ENCODE measurements at places on chromosomes 2 and 18.
A peak's percentile ranks its signal among the peaks of the same experiment; 100 is the strongest.

DNA sequence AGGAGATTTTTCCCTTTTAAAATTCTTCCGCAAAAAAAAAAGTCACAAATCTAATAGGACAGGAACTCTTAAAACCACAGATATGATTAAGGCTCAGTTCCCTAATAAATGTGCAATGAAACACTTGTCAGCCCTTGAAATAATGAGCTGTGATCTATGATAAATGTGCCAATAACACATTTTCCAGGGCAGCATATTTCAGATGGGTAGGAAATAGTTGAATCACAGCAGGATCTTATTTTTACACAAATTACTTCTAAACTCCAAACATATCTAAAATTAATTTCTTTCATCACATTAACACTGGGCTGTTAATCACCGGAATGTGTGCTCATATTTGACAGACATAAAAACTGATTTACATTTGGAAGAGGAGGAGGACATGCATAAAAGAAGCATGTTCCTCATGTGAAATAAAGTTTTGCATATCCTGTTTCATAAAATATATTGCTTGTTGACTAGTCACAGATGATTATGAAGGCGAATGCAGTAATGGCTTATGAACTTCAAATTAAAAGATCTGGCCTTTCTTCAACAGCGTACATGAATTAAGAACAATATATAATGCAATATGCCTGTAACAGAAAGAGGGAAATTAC lies 281.4 kb downstream of the PAX3 start:
- no peak for DNase-seq

DNA sequence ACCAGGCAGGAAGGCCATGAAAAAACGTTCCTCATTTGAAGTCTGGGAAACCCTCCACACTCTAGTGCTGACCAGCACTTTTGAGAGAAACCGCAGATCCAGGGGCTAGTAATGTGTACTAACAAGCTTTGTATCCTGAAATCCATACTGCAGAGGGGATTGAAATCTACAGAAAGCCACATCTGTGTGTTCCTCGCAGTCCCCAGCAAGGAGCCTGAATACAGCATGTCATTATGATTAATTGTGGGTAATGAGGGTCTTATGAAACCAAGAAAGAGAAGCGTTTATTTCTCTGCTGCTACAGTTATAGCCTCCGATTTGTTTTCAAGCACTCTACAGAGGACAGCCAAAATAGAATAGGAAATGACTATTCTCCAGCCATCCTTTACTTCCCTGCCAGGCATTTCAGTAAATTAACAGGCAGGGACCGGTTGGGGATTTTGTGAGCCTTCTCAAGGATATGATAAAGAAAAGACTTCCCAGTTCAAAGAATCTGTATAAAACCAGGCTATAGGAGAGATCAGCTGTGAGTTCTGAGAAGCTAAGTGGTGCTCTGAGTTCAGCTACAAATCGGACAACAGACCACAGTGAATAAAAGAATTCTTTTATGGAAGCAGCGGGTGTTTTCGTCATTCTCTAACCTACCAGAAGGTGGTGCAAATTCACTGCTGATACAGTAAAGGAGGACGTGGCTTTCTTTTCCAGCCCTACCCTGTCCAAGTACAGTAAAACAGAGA lies 133.4 kb downstream of the INSIG2 start:
- DNase-seq = no peak

DNA sequence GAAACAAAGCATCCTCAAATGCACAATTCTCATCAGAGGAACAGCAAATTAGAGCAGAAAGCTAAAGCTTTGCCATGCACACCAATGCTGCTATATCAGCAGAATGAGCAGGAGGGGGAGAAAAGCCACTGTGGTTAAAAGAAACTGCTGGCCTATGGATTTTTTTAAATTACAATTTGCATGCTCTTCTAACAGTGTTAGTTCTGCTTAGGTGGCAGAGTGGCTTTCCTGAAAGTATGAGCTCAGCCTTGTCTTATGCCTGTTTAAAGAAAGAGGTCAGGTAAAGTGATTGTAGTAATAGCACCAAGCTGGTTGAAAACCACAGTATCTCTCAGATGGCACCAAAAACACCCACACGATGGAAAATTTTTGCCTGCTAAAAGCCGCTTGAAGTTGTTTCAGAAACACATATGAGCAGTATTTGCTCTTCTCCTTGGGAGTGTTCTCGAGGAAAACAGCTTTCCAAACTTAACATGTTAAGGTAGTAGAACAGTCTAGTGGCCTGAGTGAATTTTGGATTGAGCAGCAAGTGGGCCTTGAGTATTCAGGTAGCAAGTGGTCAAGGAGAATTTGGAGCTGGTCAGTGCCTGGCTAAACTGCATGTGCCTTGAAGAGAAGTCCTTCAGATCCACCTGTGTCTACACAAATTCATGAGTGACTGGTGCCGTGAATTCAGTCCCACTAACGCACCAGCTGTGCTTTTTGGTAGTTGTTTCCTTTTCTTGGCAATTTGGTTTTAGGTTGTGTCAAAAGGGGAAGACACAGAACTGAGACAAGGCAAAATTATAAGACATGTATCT lies 19.6 kb upstream of the NDUFV2 start:
- peak; percentile 73 for DNase-seq

DNA sequence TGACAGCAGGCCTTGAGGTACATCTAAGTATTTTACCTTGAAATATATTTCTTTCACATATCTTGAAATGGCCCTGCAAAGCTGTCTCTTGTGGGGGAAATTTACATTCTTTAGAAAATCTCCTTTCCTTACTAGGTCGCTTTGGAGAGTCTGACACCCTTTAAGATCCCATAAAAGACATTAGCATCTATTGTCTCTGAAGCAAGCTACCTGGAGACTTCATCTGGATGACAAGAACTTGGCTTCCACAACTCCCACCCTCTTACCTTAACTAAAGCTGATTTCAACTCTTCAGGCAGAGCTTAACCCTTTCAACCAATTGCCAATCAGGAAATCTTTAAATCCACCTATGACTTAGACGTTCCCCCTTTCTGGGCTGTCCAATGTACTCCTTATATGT lies 219.3 kb downstream of the PIEZO2 start:
- DNase-seq = no peak

- DNase-seq = no peak
Measured at GRCh38 chr2:175282300-175282699, 100.8 kb upstream of the ATP5MC3 start.

GRCh38 chr2:3146175-3146574 lies 231.4 kb downstream of the EIPR1 start:
- no peak for DNase-seq

DNA sequence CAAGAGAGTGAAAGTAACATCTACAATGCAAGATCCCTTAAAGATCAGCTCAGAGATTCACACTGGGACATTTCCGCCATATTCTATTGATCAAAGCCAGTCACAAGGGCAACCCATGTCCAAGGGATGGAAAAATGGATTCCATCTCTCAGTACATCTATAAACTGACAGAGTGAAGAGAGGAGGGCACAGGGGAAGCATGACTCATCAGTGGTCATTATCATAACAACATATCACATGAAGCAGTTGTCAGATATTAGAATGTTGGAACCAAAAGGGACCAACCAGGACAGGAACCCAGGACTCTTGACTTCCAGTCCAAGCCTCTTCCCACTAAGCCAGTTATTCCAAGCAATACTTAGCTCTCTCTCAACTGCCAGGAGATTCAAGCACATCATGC lies 54.9 kb upstream of the IGFBP2 start:
- DNase-seq = no peak

- no peak for DNase-seq
Measured at GRCh38 chr2:218003981-218004419, 1.2 kb upstream of the TNS1 start.

DNA sequence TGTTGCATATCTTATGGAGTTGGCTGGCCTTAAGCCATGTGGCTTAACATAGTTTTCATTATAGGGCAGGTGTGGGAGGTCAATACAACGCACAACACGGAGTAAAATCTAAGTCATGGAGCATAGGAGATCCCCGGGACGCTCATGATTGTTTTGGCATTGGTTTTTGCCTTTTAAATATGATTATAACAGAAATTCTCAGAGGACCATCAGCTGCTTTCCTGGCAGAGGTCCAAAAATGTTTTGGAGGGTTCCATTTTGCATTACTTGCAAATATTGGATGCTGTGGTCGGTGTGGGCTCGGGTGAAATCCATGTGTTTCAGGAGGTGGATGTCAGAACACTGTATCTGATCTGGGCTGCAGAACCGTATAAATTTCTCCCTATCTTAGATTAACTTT lies 3.4 kb downstream of the NCOA1 start:
- no peak for DNase-seq

DNA sequence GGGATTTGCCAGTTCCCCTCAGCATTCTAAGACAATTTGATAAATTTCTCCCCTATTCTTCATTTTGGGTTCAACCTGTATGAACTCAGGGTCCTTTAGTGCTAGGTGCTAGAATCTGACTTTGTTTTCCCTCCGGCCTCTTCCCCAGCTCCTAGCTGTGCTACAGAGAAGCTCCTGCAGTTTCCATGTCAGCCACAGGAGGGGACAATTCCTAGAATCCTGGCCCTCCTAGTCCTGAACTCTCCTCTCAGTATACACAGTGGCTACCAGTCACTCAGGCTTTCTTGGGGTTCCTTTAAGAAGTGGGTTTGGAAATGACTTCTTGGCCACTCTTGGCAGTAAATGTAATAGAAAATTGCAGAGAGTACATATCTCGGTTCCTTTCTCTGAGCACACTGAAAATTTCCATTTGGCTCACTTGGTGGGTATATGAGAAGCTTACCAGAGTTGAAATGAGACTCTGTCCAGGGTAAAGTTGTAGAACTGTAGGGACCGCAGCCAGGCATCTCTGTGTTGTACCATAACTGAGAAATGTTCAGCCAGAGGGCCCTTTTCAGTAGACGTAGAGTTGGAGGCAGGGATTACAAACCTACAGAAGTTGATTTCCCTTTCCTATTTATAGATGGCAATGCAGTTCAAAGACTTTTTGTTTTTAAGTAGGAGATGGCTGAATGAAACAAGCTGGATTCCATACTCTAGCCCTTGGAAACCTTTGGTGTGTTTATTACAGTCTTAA lies 5.0 kb upstream of the CHST10 start:
- no peak for DNase-seq

DNA sequence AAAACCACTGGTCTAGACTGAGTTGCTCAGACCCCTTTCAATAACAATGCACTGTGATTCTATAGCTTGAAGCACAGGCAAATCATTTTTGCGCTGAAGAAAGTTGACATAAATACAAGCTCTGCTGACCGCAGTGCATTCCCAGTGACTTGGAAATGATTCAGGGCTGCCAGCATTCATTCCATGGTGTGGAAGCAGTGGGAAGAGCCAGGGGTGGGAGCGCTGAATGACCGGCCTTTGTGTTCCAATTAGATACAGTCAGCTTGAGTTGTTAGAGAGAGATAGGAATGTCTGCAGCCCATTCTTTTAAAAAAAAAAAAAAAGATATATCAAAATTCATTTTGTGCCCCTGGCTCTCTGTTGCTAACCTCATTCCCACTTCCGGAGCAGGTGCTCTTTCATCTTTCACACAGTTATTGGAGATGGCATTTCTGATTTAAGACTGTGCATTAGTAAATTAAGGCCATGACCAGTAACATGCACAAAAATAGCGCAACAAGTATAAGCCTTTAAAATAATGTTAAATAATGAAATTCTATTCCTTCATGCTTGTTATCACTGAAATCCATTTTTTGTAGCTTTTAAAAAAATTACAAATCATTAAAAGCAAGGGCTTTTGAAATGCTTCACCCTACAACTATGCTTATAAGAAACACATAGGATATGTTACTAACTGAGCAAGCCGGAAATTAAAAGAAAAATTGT lies 59.4 kb upstream of the CTLA4 start:
- no peak for DNase-seq

DNA sequence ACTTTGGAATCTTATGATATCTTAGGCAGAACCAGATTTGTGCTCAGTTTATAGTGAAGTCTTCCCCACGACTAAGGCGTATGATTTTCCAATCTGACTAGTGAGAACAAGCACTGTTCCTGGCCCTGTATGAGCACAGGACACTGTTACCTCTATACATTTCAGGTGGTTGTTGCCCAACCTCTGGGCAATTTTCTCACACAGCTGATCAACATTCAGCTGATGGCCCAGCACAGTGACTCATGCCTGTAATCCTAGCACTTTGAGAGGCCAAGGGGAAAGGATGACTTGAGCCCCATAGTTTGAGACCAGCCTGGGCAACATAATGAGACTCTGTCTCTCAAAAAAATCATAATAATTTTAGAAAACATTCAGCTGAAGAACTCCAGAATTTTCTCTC lies 119.5 kb downstream of the ASXL3 start:
- DNase-seq = no peak

DNA sequence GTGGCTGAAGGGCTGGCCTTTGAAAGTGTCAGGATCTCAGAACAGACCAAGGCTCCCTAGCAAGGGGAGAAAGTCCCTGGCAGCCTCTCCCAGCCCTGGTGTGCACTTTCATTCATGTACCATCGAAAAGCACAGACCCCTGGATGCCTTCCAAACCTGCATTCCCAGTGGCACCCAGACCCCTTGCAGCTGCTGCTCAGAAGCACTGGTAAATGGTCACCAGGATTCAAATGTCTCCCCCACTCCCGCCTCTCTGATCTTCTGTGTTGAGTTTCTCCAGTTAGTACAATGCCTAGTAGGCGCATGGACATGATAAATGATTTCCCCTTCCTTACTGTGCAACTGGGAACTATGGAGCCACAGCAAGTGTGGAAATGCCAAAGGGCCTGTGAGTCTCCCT lies 180.0 kb downstream of the GLI2 start:
- DNase-seq = no peak

DNA sequence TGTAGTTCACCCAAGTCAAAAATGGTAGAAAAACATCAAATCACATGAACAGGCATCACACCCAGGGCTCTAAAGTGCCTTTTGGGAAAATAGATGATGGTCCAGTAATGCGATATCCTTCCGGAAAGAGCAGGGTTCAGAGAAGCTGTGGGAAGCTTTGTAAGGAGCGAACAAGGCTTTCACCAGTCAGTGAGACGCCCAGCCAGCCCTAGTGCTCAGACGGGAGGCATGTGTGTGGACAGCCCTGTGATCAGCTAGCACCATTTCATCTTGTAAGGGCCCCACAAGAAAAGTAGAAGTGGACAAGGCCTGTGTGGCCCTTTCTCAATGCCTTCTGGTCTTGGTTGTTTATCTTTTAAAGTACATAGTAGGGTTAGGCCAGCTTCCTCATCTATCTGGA lies 76.1 kb downstream of the SMIM21 start:
- DNase-seq = no peak

- DNase-seq = no peak
Measured at GRCh38 chr2:189527812-189528592, 52.6 kb downstream of the SLC40A1 start.

DNA sequence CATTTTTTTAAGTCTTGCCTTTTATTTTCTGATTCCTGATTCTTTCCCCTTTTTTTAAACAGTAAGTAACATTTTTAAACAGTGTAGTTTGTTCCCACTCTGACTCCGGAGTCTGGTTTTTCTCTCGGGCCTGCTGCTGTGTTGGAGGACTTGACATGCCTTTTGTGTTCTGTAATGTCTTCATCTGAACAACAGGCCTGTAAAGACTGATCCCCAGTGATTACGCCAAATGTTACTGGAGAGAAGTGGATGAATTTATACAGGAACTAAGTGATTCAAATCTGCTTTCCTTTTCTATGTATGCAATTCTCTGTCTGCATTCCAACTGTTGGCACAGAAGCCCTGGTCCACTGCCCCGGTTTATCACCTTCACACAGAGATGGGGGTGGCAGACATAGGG lies 54.3 kb upstream of the RMDN2 start:
- DNase-seq = no peak

All from stimulated activated CD4-positive, alpha-beta T cell treated with anti-CD3 and anti-CD28 coated beads, Interleukin-1b, Interleukin-23, amount 100 ng/mL, for 48 hours (primary cell).